ENCODE measurements at places on chromosomes 1 and 21.

DNA sequence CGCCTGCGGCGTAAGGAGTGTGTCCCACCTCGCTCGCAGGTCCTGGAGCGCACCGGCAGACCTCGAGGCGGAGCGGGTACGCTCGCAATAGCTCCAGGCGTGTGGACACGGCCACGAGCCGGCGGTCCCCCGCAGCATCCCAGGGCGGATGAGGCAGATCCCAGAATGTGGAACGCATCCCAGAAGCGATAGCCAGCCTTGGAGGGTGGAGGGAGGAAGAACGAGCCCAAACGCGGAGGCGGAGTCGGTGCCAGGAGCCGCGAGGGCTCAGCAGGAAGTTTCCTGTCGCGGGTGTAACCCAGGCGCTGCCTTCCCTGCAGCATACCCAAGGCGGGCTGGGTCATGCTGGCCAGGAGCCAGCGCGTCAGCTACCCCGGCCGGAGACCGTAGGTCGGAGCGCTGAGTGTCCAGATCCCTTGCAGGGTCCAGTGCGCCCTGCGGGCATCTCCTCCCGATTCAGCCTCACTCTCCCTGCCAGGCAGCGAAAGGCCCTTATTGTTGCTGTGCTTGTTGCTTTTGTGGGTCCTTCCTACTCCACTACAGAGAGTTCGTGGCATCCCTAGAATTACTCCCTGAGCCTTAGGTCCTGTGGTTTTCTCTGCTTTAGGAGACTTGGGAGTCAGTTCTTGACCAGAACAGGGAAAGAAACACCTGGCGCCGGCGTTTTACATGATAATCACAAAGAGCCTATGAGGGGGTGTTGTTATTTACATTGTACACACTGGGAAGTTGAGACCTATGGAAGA lies 27.7 kb downstream of the STYXL2 start:
- no peak for DNase-seq

- DNase-seq, result peak; percentile 89
Observed at GRCh38 chr1:16677552-16678431, 11.0 kb upstream of the RNU1-3 start.

GRCh38 chr1:18468570-18468969 lies 12.2 kb upstream of the KLHDC7A start:
- no peak for DNase-seq

GRCh38 chr1:3007298-3008147 lies 13.7 kb upstream of the ACTRT2 start:
- no peak for DNase-seq

DNA sequence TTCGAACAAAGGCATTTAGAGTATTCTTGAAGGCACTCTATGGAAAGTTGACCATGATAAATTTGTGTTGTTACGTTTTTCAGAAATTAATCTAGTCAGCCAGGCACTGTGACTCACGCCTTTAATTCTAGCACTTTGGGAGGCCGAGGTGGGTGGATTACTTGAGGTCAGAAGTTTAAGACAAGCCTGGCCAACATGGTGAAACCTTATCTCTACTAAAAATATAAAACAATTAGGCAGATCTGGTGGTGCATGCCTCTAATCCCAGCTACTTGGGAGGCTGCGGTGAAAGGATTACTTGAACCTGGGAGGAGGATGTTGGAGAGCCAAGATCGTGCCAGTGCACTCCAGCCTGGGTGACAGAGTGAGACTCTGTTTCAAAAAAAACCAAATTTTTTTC lies 130.6 kb upstream of the BRINP3 start:
- no peak for DNase-seq

DNA sequence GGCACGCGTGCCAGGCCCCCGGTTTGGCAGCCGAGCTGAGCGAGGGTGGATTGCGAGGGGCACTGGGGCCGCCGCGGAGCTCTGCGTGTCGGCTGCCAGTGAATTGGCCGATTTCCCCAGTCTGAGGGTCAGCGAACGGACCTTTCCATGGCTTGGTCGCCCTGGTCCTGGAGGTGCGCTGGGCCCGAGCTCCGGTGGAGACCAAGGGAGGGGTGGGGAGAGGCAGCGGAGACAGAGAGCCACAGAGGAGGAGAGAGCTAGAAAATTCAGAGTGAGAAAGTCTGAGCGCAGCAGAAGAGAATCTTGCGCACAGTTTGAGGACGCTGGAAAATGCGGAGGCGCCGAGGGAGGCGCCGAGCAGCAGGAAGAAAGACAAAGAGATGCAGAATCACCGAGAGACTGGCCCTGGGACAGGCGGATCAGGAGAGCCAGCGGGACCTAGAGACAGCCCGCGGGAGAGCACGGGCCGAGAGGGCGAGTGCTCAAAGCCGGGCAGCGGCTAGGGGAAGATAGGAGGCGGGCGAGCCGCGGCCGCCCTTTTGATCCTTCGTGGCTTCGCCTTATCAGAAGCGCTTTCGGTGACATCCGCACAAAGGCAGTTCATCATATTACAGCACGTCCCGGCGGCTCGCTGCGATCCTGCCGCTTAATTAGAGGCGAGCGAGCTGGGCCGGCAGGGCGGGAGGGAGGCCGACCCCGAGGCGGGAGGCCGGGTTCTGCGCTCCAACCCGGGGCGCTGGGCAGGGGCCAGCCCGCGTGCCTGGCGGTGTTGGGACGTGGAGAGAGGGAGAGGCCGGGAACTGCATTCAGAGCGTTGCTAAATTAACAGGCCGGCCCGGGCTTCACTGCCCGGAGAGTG lies 12.7 kb downstream of the PAX7 start:
- DNase-seq, result no peak

GRCh38 chr1:176998183-176998795 lies 166.2 kb downstream of the ASTN1 start:
- peak; percentile 7 for DNase-seq
